Thymus (tissue), 14 donors: ENCODE measurements at places on chromosomes 5 and 9. TPM values are rescaled to one million over a fixed set of nuclear protein-coding genes. Genes with fewer than 3 reads are reported as not detected.

- DNase-seq = no peak
Observed at GRCh38 chr9:71233646-71234045, 112.2 kb upstream of the TRPM3 start.

DNA sequence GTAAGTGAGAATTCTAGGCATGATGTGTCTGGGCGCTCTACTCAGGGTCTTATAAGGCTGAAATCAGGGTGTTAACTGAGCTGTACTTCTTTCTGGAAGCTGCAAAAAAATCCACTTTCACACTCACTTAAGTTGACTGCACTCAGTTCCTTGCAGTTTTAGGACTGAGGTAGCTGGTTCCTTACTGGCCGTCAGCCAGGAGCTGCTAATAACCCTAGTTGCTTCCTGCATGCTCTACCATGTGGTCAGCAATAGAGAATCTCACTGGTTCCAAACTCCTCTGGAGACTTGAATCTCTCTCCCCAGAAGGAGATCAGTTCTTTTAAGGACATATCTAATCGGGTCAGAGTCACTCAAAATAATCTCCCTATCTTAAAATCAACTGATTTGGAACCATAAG lies 911.2 kb downstream of the EFNA5 start:
- no peak for DNase-seq

DNA sequence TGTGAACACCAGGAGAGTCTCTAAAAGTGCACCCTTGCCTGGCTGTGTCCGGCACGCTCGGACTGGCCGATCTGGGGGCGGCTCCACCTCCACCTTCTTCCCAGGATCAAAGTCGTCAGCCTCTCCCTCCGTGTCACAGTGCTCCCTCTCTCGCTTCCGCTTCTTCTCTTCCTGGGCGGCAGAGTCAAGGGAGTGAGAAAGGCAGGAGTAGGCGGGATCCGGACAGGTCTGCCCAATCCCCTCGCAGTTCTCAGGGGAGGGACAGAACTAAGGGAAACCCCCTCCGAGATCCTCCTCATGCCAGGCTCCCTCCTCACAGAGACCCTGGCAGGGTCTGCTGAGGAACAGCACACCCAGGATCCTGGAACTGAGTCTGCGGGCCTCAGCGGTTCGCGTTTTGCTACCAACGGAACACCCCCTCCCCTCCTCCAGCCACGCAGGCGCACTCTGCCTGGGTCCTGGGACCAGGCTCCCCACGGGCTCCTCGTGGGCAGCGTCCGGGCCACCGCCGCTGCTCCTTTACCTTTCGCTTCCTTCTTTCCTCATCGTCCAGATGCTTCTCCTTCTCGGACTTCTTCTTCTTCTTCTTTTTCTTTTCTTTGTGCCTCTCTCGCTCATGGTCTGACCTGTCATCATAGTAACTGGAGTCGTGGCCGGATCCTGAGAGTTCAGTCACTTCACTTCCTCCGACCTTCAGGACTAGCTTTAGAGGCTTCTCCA lies 1.3 kb downstream of the BRD9 start:
- DNase-seq = no peak

GRCh38 chr5:37792975-37793631 lies 46.7 kb downstream of the GDNF start:
- DNase-seq = no peak

TEK gene
- polyA plus RNA-seq = 2.3 TPM

DIRAS2 gene
- 0.32 TPM for polyA plus RNA-seq
